Activated CD4-positive, alpha-beta T cell treated with anti-CD3 and anti-CD28 coated beads, Interleukin-2, amount 10 ng/mL, durations not matched to agents 7 days and 5 days (primary cell): ENCODE measurements at places on chromosomes 4 and X. TPM values are rescaled to one million over a fixed set of nuclear protein-coding genes. Genes with fewer than 3 reads are reported as not detected.
A peak's percentile ranks its signal among the peaks of the same experiment; 100 is the strongest.

The MAP7D2 gene
- 0.21 TPM for total RNA-seq

- H3K4me3 ChIP-seq: peak overlapping the region; percentile 87
- DNase-seq: no peak
- peak overlapping the region; percentile 93 for H3K27ac ChIP-seq
- H3K4me1 ChIP-seq: peaks cover 75% of the 10 kb centered on the region
Measured at GRCh38 chr4:48133669-48134068, 381 bp downstream of the TXK start.

GRCh38 chr4:47615385-47615784, 130.3 kb downstream of the ATP10D start:
- no peak overlapping the region for H3K27ac ChIP-seq
- DNase-seq: no peak
- peaks cover 2% of the 10 kb centered on the region for H3K27me3 ChIP-seq
- no peak overlapping the region for H3K4me3 ChIP-seq

DNA sequence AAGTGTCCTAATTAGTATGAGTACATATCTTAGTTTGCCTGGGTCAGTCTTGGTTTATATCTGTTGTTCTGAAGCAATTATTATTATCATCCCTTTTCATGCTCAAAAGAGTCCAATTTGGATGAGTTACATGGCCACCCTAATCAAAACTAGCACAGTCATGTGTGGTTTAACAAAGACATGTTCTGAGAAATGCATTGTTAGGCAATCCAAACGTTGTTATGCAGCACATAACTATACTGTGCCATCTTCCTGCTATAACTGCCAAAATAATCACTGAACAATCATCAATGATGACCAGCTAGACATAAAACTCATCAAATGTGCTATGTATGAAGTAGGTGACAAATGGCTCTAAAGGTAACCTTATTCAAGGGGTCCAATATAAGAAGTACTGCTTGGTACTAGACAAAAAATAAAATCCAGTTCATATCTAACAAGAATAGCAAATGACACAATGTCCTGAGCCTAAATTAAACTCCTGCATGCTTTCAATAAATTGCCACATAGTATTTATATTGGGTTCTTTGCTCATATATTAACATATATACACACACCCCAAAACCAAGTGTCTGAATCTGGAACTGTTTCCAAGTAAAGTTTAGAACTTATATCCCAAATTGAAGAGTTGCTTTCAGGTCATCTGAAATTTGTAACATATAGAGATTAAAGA, 41.9 kb downstream of the CNOT6L start:
- peaks cover 44% of the 10 kb centered on the region for H3K36me3 ChIP-seq
- H3K27me3 ChIP-seq: no peaks in the 10 kb centered on the region
- peaks cover 26% of the 10 kb centered on the region for H3K4me1 ChIP-seq
- DNase-seq: no peak

The CT45A10 gene
- total RNA-seq: not detected

The GPR143 gene
- total RNA-seq: not detected

GRCh38 chr4:57078685-57079521, 31.3 kb downstream of the IGFBP7 start:
- no peak for DNase-seq
- no peaks in the 10 kb centered on the region for H3K36me3 ChIP-seq
- no peak overlapping the region for H3K27ac ChIP-seq
- H3K4me1 ChIP-seq: no peaks in the 10 kb centered on the region
- H3K4me3 ChIP-seq: no peak overlapping the region

The CMC4 gene
- total RNA-seq: 4.7 TPM
